B cell (primary cell): ENCODE measurements at places on chromosomes 7 and 10.
A peak's percentile ranks its signal among the peaks of the same experiment; 100 is the strongest.

DNA sequence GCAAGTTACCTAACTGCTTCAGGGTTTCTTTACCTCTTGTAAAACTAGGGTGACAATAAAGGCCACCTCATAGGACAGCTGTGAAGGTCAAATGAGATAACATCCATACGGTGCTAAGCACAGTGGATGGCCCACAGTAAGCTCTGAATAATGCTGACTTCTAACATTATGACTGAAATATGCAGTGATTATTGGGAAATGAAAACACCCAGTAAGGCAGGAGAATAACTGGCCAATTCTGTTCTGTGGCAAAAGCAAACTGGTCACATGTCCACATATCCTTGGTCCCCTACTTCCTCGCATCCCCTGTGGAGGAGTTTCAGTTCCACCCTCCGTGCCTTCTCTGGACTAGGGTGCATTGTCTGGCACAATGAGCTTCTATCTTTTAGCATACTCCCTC is 1.4 kb downstream of the CUBN start:
- no peaks in the 10 kb centered on the region for H3K4me1 ChIP-seq
- no peaks in the 10 kb centered on the region for H3K36me3 ChIP-seq
- DNase-seq: no peak
- H3K27me3 ChIP-seq: no peaks in the 10 kb centered on the region
- no peak overlapping the region for H3K27ac ChIP-seq

DNA sequence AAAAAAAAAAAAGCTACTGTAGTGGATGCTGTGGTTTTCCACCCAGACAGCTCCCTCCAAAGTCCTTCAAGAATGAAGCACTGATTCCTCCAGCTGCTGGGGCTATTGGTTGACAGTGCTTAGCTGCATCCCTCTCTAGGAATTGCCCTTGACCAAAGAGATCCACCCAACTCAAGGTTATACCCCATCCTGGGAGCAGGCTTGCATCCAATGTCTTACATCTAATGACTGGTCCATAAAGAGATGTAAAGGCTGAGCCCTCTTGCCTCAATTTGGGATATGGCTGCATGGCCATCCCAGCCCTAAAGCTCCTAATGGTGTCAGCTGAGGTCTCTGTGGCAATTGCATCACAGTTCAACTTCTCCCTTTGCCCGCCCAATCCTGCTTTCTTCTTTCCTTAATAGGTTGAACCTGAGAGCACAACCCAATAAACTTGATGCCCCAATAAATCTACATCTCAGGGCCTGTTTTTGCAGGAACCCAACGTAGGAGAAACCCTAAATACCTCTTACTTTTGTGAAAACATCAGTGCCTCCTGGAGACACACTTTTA is 4.4 kb downstream of the GPR37 start:
- no peaks in the 10 kb centered on the region for H3K36me3 ChIP-seq
- DNase-seq: no peak
- H3K27me3 ChIP-seq: peaks cover 22% of the 10 kb centered on the region
- peaks cover 23% of the 10 kb centered on the region for H3K4me1 ChIP-seq

DNA sequence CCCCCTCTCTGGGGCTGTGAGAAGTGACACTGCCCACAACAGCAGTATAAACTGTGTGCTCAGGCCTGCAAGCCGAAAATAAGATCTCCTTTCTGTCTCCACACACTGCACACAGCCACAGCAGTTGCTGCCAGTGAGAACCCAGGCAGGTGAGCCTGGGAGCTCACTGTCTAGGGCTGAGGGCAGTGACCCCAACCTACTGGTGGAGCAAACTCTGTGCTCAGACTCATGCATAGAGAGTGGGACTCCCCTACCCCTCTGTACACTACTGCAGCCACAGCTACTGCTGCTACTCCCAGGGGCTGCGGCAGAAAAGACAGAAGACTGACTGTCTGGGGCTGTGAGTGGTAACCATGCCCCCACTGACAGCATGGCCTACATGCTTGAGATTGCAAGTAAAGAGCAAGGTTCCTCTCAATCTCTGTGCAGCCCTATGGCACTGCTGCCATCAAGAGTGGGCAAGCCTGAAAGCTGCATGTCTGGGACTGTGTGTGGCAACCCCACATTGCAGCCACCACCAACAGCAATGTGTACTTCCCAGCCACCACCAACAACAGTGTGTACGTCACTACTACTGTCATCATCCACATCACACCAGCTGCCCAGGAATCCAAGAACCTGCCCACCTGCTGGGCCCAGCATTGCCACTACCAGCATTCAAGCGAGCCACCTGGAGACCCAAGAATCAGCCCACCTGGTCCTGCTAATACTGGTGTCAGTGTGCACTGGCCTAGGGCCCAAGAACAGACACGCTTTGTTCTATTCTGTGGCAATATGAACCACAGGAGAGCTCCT is 226.1 kb downstream of the XPNPEP1 start:
- no peak overlapping the region for H3K27ac ChIP-seq
- H3K36me3 ChIP-seq: no peaks in the 10 kb centered on the region
- DNase-seq: no peak
- H3K4me3 ChIP-seq: no peak overlapping the region

GRCh38 chr10:112507046-112507445 is 60.0 kb downstream of the VTI1A start:
- no peaks in the 10 kb centered on the region for H3K36me3 ChIP-seq
- no peak overlapping the region for H3K4me3 ChIP-seq
- no peaks in the 10 kb centered on the region for H3K4me1 ChIP-seq
- H3K27me3 ChIP-seq: no peaks in the 10 kb centered on the region

DNA sequence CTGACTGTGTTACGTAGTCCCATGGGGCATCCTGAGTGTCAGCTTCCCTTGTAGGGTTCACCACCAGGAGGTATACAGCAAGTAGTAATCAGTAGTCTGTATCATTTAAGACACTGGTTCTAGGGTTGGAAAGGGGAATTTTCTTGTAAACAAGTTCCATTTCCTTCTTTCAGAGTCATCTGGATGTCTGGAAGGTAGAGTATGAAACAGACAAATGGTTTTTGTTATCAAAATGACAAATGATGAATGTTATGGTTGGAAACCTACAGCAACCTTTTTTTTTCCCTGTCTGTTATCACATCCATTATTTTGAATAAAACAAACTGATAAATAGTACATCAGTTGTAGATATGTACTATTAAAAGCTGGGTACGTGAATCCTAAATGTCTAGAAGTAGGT is 19.1 kb downstream of the SEMA3A start:
- no peak overlapping the region for H3K27ac ChIP-seq
- no peaks in the 10 kb centered on the region for H3K36me3 ChIP-seq
- H3K27me3 ChIP-seq: no peaks in the 10 kb centered on the region
- DNase-seq: no peak
- no peaks in the 10 kb centered on the region for H3K4me1 ChIP-seq
- H3K4me3 ChIP-seq: no peak overlapping the region

GRCh38 chr10:79254333-79255006 is 92.8 kb upstream of the PPIF start:
- no peak for DNase-seq
- H3K36me3 ChIP-seq: no peaks in the 10 kb centered on the region
- peak overlapping the region; percentile 24 for H3K27ac ChIP-seq
- no peak overlapping the region for H3K4me3 ChIP-seq

- no peak overlapping the region for H3K4me3 ChIP-seq
- peak overlapping the region; percentile 84 for H3K27ac ChIP-seq
- no peaks in the 10 kb centered on the region for H3K27me3 ChIP-seq
- no peak for DNase-seq
These were observed 195.4 kb downstream of the MAD1L1 start for GRCh38 chr7:2037301-2037807.

- peaks cover 20% of the 10 kb centered on the region for H3K4me1 ChIP-seq
- peak; percentile 88 for DNase-seq
- no peaks in the 10 kb centered on the region for H3K27me3 ChIP-seq
- H3K27ac ChIP-seq: peak within 1 kb of the TSS; percentile 96
- H3K36me3 ChIP-seq: peaks cover 30% of the 10 kb centered on the region
These were observed at the start of gene ZNF316 for GRCh38 chr7:6636741-6637543. TSS of gene ZNF316 (plus strand) at chr7:6637318. CDS start at chr7:6642410, 5,092 bp downstream.

DNA sequence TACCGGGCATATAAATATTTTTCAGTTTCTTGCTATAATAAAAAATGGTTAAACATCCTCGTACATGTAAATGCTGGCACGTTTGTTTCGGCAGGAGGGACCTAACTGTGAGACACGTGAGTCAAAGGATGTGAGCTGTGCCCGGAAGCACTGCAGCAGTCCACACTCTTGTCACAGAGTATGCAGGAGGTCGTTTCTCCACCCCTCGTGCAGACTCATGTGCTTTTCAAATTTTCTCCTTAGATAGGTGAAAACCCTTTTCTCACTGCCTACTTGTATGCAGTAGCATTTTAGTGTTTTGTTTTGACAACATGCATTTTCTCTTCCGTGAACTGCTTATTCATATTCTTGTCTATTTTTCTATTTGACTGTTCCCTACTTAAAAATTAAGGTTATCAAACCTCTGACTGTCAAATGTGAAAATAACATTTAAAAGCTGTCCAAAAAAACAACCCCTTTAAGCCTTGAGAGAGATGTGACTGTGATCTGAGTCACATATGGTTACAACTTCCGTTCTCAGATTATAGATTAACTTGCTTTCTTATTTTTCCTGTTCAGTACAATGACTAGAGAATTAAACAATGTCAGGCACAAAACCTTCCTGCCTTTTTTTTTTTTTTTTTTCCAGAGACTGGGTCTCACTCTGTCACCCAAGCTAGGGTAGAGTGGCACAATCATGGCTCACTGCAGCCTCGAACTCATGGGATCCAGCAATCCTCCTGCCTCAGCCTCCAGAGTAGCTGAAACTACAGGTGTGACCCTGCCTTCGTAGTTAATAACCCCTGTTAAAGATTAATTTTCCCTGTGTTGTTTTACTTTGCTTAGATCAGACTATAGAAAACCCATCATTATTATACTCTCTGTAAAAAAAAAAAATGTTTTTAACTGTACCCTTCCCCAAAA is 45.1 kb downstream of the DPY19L1 start:
- H3K27ac ChIP-seq: no peak overlapping the region
- no peaks in the 10 kb centered on the region for H3K27me3 ChIP-seq
- no peaks in the 10 kb centered on the region for H3K36me3 ChIP-seq
- no peak for DNase-seq
- H3K4me3 ChIP-seq: peak overlapping the region; percentile 11
- H3K4me1 ChIP-seq: no peaks in the 10 kb centered on the region

DNA sequence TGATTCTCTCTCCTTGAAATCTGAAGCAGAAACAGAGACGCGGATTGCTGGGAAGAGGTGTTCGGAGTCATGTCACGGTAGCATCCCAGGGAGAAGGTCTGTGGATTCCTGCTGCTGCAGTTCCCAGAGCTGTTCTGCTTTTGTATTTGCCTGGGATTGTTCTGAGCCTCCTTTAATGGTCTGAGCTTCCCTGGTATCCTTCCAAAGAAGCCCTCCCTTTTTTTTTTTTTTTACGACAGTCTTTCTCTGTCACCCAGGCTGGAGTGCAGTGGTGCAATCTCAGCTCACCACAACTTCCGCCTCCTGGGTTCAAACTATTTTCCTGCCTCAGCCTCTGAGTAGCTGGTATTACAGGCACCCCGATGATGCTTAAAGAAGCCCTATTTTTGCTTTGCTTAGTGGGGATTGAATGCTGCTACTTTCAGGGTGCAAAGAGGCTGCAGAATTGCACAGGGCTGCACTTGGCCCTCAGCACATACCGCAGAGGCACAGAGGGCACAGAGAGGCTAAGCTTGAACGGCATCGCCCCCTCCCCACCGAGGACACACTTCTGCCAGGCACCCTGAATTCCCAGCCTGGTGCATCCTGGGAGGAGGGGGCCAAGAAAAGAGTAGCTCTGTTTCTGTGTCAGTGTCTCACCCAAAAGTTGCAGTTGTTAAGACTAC is 208.6 kb upstream of the GALNT17 start:
- H3K27me3 ChIP-seq: no peaks in the 10 kb centered on the region
- no peaks in the 10 kb centered on the region for H3K36me3 ChIP-seq
- no peak for DNase-seq
- H3K4me1 ChIP-seq: no peaks in the 10 kb centered on the region
- no peak overlapping the region for H3K4me3 ChIP-seq

GRCh38 chr10:6924166-6924565 is 344.1 kb upstream of the PRKCQ start:
- H3K4me3 ChIP-seq: no peak overlapping the region
- H3K36me3 ChIP-seq: no peaks in the 10 kb centered on the region
- H3K27me3 ChIP-seq: no peaks in the 10 kb centered on the region
- DNase-seq: no peak

- no peak overlapping the region for H3K4me3 ChIP-seq
- H3K27me3 ChIP-seq: no peaks in the 10 kb centered on the region
- DNase-seq: no peak
- no peaks in the 10 kb centered on the region for H3K36me3 ChIP-seq
These were observed 760.9 kb upstream of the IGFBP3 start for GRCh38 chr7:46681865-46682503.

GRCh38 chr7:70344726-70345125 is 746.5 kb downstream of the AUTS2 start:
- H3K27ac ChIP-seq: no peak overlapping the region
- DNase-seq: no peak
- no peaks in the 10 kb centered on the region for H3K36me3 ChIP-seq
- H3K4me1 ChIP-seq: peaks cover 12% of the 10 kb centered on the region
- no peaks in the 10 kb centered on the region for H3K27me3 ChIP-seq
- no peak overlapping the region for H3K4me3 ChIP-seq

DNA sequence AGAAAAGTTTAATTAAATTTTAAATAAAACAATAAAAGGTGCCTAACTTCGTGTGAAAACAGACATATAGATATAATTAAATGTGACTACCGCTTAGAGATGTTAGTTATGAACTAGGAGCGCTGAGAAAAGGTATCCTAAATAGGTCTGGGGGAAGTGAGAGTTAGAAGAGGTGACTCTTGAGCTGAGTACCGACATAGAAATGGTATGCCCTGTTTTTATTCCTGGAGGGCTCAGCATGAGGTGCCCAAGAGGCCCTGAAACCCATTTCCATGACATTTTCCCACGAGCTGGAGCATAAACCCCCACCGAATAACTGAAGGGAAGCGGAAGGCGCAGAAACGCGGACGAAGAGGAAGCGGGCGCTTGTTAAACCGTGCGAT is 433 bp upstream of the STARD3NL start:
- H3K36me3 ChIP-seq: no peaks in the 10 kb centered on the region
- H3K27me3 ChIP-seq: no peaks in the 10 kb centered on the region
- peak overlapping the region; percentile 98 for H3K4me3 ChIP-seq

GRCh38 chr10:113228530-113228929 is 278.5 kb downstream of the TCF7L2 start:
- H3K4me3 ChIP-seq: no peak overlapping the region
- DNase-seq: no peak
- H3K4me1 ChIP-seq: peaks cover 7% of the 10 kb centered on the region
- no peaks in the 10 kb centered on the region for H3K36me3 ChIP-seq
- no peak overlapping the region for H3K27ac ChIP-seq

DNA sequence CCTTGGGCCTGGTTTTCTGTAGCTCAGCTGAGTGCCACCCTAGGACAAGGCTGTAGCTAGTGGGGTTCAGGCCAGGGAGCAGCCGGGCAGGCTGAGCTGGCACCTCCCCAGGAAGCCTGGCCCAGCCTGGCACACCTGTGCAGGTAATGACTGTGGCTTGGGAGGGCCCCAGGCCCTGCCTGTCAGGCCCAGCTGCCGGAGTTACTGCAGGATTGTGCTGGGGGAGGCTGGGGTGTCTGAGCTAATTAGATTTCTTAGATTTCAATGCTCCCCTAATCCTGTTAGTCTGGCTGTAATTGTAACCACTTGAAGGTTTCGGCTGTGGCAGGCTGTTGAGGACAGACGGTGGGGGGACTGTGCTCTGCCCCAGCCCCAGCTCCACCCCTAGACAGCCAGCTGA is 6.0 kb downstream of the ZMIZ1 start:
- no peak overlapping the region for H3K27ac ChIP-seq
- H3K4me3 ChIP-seq: no peak overlapping the region
- H3K36me3 ChIP-seq: no peaks in the 10 kb centered on the region

GRCh38 chr10:12264204-12264940 is 68.4 kb downstream of the CDC123 start:
- H3K4me1 ChIP-seq: peaks cover 62% of the 10 kb centered on the region
- DNase-seq: peak; percentile 99
- no peaks in the 10 kb centered on the region for H3K27me3 ChIP-seq
- H3K4me3 ChIP-seq: peak overlapping the region; percentile 24
- H3K36me3 ChIP-seq: no peaks in the 10 kb centered on the region
